Thoracic aorta endothelial cell (primary cell): ENCODE measurements at places on chromosomes 16 and 17. TPM values are rescaled to one million over a fixed set of nuclear protein-coding genes. Genes with fewer than 3 reads are reported as not detected.

HAGH gene
- total RNA-seq: 43.0 and 46.1 TPM in 2 replicates

P2RX1 gene
- total RNA-seq: not detected in 2 replicates

LITAFD gene
- total RNA-seq: not detected in 2 replicates

KRTAP4-1 gene
- not detected in 2 replicates for total RNA-seq

TMEM88 gene
- total RNA-seq: 6.5 and 32.5 TPM in 2 replicates

SGCA gene
- total RNA-seq: not detected in 2 replicates

TPSB2 gene
- not detected in 2 replicates for total RNA-seq

CD68 gene
- total RNA-seq: 5.5 and 5.8 TPM in 2 replicates

SKA2 gene
- 102 and 120 TPM in 2 replicates for total RNA-seq

GRIN2A gene
- not detected in 2 replicates for total RNA-seq

SOCS1 gene
- 0.43 and 2.1 TPM in 2 replicates for total RNA-seq

CES1 gene
- 0.14 TPM in 1 of 2 replicates, not detected in the other for total RNA-seq

KRTAP1-1 gene
- total RNA-seq: not detected in 2 replicates

CACNG5 gene
- not detected in 2 replicates for total RNA-seq

HEATR9 gene
- total RNA-seq: not detected in 2 replicates

SPNS3 gene
- total RNA-seq: 0.22 TPM in 1 of 2 replicates, not detected in the other

CCDC154 gene
- 0.07 TPM in 1 of 2 replicates, not detected in the other for total RNA-seq

GPR179 gene
- not detected in 2 replicates for total RNA-seq

OR3A3 gene
- not detected in 2 replicates for total RNA-seq

FAM171A2 gene
- total RNA-seq: 3.8 and 5.2 TPM in 2 replicates

ABCA8 gene
- 15.8 and 77.7 TPM in 2 replicates for total RNA-seq

TBC1D3I gene
- total RNA-seq: 0.14 and 1.1 TPM in 2 replicates

ARHGAP27 gene
- 25.5 and 29.8 TPM in 2 replicates for total RNA-seq

CCL18 gene
- not detected in 2 replicates for total RNA-seq

SNAI3 gene
- total RNA-seq: 0.13 TPM in 1 of 2 replicates, not detected in the other

TK1 gene
- total RNA-seq: 115 and 145 TPM in 2 replicates

RAB34 gene
- 24.9 and 96.6 TPM in 2 replicates for total RNA-seq

ZNF830 gene
- 12.6 and 14.9 TPM in 2 replicates for total RNA-seq

OR1A1 gene
- total RNA-seq: not detected in 2 replicates

OTOA gene
- total RNA-seq: 0.07 TPM in 1 of 2 replicates, not detected in the other

MT1B gene
- total RNA-seq: not detected in 2 replicates

PDILT gene
- not detected in 2 replicates for total RNA-seq

HP gene
- total RNA-seq: not detected in 2 replicates

ABI3 gene
- total RNA-seq: 25.7 and 45.7 TPM in 2 replicates

CLEC19A gene
- not detected in 2 replicates for total RNA-seq

TMEM98 gene
- 47.2 and 122 TPM in 2 replicates for total RNA-seq

CPNE7 gene
- 9.3 and 9.5 TPM in 2 replicates for total RNA-seq

RPGRIP1L gene
- 13.7 and 14.8 TPM in 2 replicates for total RNA-seq
